Activated CD4-positive, alpha-beta T cell treated with anti-CD3 and anti-CD28 coated beads, Interleukin-2, amount 10 ng/mL, durations not matched to agents 7 days and 5 days (primary cell): ENCODE measurements at places on chromosomes 5 and 9. TPM values are rescaled to one million over a fixed set of nuclear protein-coding genes. Genes with fewer than 3 reads are reported as not detected.
A peak's percentile ranks its signal among the peaks of the same experiment; 100 is the strongest.

GRCh38 chr9:93094658-93095204, 1.3 kb upstream of the CARD19 start:
- H3K27ac ChIP-seq: peak overlapping the region; percentile 98
- no peaks in the 10 kb centered on the region for H3K27me3 ChIP-seq
- H3K4me3 ChIP-seq: peak overlapping the region; percentile 72
- peaks cover 32% of the 10 kb centered on the region for H3K36me3 ChIP-seq

DNA sequence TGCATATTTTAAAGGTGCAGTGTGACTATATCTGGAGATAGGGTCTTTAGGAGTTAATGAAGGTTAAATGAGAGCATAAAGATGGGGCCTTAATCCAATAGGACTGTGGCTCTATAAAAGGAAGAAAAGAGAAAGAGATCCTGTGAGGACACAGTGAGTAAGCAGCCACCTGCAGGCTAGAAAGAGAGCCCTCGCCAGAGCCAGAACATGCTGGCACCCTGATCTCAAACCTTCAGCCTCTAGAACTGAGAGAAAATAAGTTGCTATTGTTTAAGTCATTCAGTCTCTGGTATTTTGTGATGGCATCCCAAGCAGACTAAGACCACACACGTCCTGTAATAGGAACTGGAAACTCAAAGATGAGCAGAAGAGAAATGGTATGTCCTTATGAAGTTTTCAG, 41.0 kb downstream of the RNF180 start:
- H3K4me3 ChIP-seq: no peak overlapping the region
- no peaks in the 10 kb centered on the region for H3K27me3 ChIP-seq
- no peaks in the 10 kb centered on the region for H3K4me1 ChIP-seq

GRCh38 chr5:80437326-80437725, 29.5 kb downstream of the ZFYVE16 start:
- no peak for DNase-seq
- peaks cover 20% of the 10 kb centered on the region for H3K36me3 ChIP-seq
- H3K4me3 ChIP-seq: no peak overlapping the region
- H3K27ac ChIP-seq: no peak overlapping the region
- no peaks in the 10 kb centered on the region for H3K27me3 ChIP-seq

DNA sequence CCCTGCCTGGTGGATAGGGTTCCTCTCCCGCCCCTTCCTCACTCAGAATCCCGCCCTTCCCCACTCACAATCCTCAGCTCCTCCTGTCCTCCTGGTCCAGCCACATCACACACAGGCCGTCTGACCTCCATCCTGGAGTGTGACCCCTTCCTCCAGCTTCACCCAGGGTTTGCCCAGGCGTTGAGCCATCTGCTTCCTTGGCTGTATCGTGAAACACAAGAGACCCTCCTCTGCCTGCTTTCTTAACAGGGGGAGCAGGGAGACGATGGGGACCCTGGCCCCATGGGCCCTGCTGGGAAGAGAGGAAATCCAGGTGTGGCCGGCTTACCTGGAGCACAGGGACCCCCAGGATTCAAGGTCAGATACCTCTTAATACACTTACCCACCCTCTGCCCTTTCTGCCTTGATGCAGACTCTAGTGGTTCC, 32.3 kb upstream of the ORM1 start:
- no peak for DNase-seq
- no peak overlapping the region for H3K4me3 ChIP-seq
- peaks cover 4% of the 10 kb centered on the region for H3K4me1 ChIP-seq

GRCh38 chr9:135960411-135961276, 529 bp downstream of the UBAC1 start:
- H3K36me3 ChIP-seq: no peaks in the 10 kb centered on the region

GRCh38 chr5:61450493-61451279, 118.6 kb downstream of the ZSWIM6 start:
- peaks cover 8% of the 10 kb centered on the region for H3K36me3 ChIP-seq
- H3K4me3 ChIP-seq: no peak overlapping the region
- DNase-seq: no peak

DNA sequence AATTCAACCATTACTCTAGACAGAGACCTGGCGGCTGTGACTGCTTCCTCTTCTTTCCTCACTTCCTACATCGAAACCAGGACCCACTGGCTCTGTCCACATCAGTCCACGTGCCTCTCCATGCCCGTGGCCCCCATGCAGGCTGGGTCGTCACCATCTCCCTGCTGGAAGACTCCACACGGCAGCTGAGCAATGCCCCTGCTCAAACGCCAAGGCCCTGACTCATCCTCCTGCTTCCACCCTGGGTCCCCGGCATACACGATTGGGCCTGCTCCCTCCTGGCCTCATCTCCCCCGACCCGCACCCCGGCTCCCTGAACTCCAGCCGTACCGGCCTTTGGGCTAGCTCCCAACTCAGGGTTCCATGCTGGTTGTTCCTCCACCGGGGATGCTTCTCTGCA, 67.2 kb upstream of the IER5L start:
- no peaks in the 10 kb centered on the region for H3K36me3 ChIP-seq
- peaks cover 7% of the 10 kb centered on the region for H3K4me1 ChIP-seq
- H3K4me3 ChIP-seq: no peak overlapping the region
- no peak overlapping the region for H3K27ac ChIP-seq
- peaks cover 7% of the 10 kb centered on the region for H3K27me3 ChIP-seq
- no peak for DNase-seq

GRCh38 chr5:89397096-89397495, 514.1 kb upstream of the MEF2C start:
- no peaks in the 10 kb centered on the region for H3K27me3 ChIP-seq
- H3K4me3 ChIP-seq: no peak overlapping the region
- H3K4me1 ChIP-seq: peaks cover 15% of the 10 kb centered on the region
- H3K27ac ChIP-seq: no peak overlapping the region
- DNase-seq: no peak

DNA sequence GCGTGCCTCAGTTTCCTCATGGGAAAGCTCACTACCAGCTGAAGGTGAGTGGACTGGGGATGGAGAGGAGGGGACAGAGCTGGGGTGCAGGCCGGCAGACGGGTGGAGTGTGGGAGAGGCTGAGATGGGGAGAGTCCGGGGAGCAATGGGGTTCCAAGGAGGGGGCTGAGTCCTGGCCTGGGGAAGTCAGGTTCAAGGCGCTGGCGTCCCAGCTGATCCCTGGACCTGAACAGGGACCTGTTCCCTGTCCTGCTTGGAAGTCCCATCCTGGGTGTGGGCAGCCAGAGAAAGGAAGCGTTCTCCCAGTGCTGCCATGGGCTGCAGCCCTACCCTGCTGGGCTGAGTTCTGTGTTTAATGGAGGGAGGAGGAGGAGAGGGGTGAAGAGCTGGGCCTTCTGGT, 60.9 kb upstream of the GNE start:
- no peak overlapping the region for H3K4me3 ChIP-seq
- no peaks in the 10 kb centered on the region for H3K4me1 ChIP-seq
- H3K36me3 ChIP-seq: no peaks in the 10 kb centered on the region
- H3K27me3 ChIP-seq: peaks cover 4% of the 10 kb centered on the region
- DNase-seq: no peak

- H3K27me3 ChIP-seq: peaks cover 3% of the 10 kb centered on the region
- no peaks in the 10 kb centered on the region for H3K4me1 ChIP-seq
- peaks cover 17% of the 10 kb centered on the region for H3K36me3 ChIP-seq
- DNase-seq: no peak
These were observed 89.4 kb downstream of the CDKN2A start for GRCh38 chr9:21904776-21905175.

GRCh38 chr9:128382261-128382660, 11.1 kb downstream of the URM1 start:
- no peaks in the 10 kb centered on the region for H3K4me1 ChIP-seq
- H3K4me3 ChIP-seq: no peak overlapping the region
- peaks cover 13% of the 10 kb centered on the region for H3K36me3 ChIP-seq
- no peak for DNase-seq
- H3K27ac ChIP-seq: no peak overlapping the region
- no peaks in the 10 kb centered on the region for H3K27me3 ChIP-seq

Gene SPINK5
- total RNA-seq: not detected

Gene AK8
- not detected for total RNA-seq
